ENCODE measurements at places on chromosomes 16 and 17.
A peak's percentile ranks its signal among the peaks of the same experiment; 100 is the strongest.

GRCh38 chr16:79339863-79340262, 260.7 kb downstream of the MAF start:
- H3K4me1 ChIP-seq = no peaks in the 10 kb centered on the region
- H3K4me3 ChIP-seq = no peak overlapping the region
- no peaks in the 10 kb centered on the region for H3K27me3 ChIP-seq
- DNase-seq = no peak
- H3K27ac ChIP-seq = no peak overlapping the region

- DNase-seq = no peak
- no peaks in the 10 kb centered on the region for H3K27me3 ChIP-seq
- H3K27ac ChIP-seq = no peak overlapping the region
Measured at GRCh38 chr17:45408611-45409421, 23.9 kb downstream of the ARHGAP27 start.

DNA sequence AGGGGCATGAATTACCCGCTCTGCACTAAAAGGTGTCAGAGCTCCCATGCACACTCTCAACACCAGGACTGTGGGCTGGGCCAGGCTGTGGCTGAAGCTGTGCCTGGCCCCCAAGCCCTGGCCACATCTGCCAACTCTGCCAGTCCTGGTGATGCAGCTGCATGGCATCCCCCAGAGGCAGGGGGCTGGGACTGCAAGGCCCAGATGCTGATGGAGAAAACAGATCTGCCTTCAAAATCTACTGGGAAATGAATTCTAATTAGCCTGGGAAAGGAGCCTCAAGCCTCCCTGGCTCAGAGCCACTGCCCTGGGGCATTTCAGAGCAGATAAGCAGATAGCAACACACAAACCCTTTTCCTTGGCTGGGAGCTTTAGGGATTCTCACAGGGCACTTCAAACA, 3.4 kb downstream of the CHST6 start:
- H3K27me3 ChIP-seq = no peaks in the 10 kb centered on the region
- DNase-seq = no peak
- H3K27ac ChIP-seq = no peak overlapping the region

GRCh38 chr17:83012868-83013778, 66.3 kb upstream of the METRNL start:
- no peak overlapping the region for H3K27ac ChIP-seq
- H3K36me3 ChIP-seq = no peaks in the 10 kb centered on the region
- H3K4me3 ChIP-seq = no peak overlapping the region
- no peak for DNase-seq

DNA sequence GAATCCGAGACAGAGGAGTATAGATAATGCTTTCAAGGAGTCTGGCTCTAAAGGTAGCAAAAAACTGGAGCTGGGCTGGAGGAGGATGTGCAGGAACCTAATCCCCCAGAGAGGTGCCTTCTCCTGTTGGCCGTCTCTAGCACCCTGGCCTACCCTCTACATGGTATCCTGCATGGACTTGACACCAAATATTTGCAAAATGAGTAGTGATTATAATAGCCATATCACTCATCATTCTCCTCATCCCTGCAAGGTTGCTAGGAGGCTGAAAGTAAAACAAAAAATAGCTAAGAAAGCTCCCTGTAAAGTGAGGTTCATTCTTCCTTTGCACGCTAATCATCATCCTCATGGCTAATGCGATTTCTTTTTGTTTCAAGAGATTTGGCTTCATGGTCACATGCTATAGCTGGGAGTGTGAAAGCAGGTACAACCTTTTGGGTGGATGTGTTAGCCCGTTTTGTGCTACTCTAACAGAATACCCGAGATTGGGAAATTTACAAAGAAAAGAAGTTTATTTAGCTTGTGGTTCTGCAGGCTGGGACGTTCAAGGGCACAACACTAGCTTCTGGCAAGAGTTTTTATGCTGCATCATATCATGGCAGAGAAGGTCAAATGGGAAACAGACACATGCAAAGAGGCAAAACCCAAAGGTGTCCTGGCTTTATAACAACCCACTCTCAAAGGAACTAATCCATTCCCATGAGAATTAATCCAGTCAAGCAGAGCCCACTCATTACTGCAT, 27.1 kb upstream of the CIITA start:
- no peak overlapping the region for H3K27ac ChIP-seq
- DNase-seq = no peak
- H3K4me3 ChIP-seq = no peak overlapping the region
- no peaks in the 10 kb centered on the region for H3K27me3 ChIP-seq
- no peaks in the 10 kb centered on the region for H3K36me3 ChIP-seq
- no peaks in the 10 kb centered on the region for H3K4me1 ChIP-seq

GRCh38 chr16:79845734-79846135, 245.2 kb upstream of the MAF start:
- H3K27me3 ChIP-seq = no peaks in the 10 kb centered on the region
- no peak for DNase-seq
- H3K27ac ChIP-seq = no peak overlapping the region
- no peak overlapping the region for H3K4me3 ChIP-seq
- H3K36me3 ChIP-seq = no peaks in the 10 kb centered on the region

DNA sequence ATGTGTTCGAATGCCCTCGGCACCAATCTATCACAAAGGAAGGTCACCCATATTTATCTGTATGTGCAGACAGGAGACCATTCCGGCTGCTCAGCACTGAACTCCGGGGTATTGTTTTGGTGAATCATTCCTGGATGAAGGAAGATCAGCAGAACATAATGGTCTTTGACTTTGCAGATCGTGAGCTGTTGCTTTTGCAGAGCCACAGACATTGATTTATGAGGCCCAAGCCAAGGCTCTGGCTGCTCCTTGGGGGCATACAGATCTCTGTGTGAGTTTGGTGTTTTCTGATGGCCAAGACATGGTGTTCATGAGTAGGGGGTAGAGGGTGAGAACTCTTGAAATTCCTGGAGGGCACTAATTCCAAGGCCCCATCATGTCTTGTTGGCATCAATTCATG, 458.8 kb upstream of the HSBP1 start:
- H3K36me3 ChIP-seq = peaks cover 2% of the 10 kb centered on the region
- H3K27me3 ChIP-seq = no peaks in the 10 kb centered on the region
- H3K4me3 ChIP-seq = no peak overlapping the region
- H3K27ac ChIP-seq = no peak overlapping the region
- H3K4me1 ChIP-seq = peaks cover 4% of the 10 kb centered on the region
- no peak for DNase-seq

GRCh38 chr16:610513-611381, 20.0 kb upstream of the WFIKKN1 start:
- H3K27me3 ChIP-seq = no peaks in the 10 kb centered on the region
- no peak for DNase-seq
- no peaks in the 10 kb centered on the region for H3K36me3 ChIP-seq

DNA sequence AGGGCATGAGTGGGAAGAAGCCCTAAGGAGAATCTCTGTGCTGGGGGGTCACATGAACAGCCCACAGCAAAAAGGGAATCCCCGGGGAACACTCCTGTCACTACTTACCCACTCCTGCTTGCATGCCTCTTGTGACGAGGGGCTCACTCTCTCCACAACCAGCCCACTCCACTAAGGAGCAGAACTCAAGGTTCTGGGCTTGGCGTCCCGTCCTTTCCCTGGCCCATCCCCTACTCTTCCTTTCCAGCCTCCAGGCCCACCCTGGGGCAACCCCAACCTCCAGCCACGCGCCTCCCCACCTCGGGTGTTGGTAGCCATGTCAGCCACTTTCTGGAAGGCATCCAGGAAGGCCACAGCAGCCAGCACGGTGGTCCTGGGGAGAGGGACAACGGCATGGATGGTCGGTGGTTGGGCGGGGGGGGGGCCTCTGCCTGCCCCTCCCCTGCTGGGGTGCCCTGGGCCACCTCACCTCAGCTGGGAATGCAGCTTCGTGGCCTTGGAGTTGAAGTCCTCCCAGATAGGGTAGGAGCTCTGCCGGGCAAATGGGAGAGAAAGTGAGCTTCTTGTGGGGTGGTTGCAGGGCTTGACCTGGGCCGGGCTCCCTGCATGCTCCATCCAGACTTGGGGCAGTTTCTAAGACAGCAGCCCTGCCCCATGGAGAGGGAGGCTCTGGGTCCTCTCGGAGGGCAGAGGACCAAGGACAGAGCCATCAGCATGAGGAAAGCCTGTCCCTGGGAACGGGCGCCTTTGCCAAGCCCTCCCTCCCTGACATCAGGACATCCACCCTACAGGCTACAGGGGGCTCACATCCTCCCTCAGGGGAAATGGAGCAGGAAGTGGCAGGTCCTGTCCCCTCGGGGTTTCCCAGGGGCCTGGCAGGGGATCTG, 5.1 kb downstream of the MTSS2 start:
- peak; percentile 72 for DNase-seq
- peak overlapping the region; percentile 48 for H3K27ac ChIP-seq
- H3K27me3 ChIP-seq = no peaks in the 10 kb centered on the region

- H3K27ac ChIP-seq = no peak overlapping the region
- no peaks in the 10 kb centered on the region for H3K36me3 ChIP-seq
Measured at GRCh38 chr16:57462978-57463362, 491 bp downstream of the POLR2C start.

GRCh38 chr16:82612263-82612662, 14.5 kb upstream of the CDH13 start:
- no peak overlapping the region for H3K27ac ChIP-seq
- H3K4me1 ChIP-seq = no peaks in the 10 kb centered on the region
- DNase-seq = no peak
- no peaks in the 10 kb centered on the region for H3K36me3 ChIP-seq
- no peak overlapping the region for H3K4me3 ChIP-seq

DNA sequence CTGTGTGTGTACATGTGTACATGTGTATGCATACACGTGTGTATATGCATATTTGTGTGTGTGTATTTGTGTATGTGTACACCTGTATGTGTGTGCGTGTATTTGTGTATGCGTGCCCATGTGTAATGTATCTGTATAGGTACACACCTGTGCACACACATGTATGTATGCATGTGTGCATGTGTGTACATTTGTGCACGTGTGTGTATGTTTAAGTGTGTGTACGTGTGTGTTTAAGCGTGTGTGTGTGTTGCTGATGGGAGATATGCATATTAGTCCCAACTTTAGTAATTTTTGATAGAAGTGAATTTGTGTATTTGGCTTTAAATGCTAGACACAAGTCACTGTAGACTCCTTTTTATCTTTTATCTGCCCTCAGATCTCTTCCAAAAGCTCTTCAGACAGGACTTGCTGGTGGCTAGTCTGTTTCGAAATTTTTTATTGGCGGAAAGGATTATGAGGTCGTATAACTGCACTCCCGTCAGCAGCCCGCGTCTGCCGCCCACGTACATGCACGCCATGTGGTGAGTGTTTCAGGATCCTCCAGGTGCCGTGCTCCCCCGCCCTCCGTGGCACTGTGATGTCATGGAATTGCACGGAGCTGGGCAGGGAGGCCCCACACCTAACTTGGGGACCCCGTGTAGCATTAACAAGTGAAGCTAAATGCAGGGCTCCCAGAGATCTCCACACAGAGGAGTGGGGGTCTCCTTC, 168.8 kb upstream of the CHMP6 start:
- H3K4me3 ChIP-seq = no peak overlapping the region
- H3K36me3 ChIP-seq = peaks cover 3% of the 10 kb centered on the region
- peak; percentile 8 for DNase-seq

GRCh38 chr16:17381784-17382183, 89.0 kb downstream of the XYLT1 start:
- H3K4me1 ChIP-seq = peaks cover 4% of the 10 kb centered on the region
- H3K4me3 ChIP-seq = no peak overlapping the region
- H3K27ac ChIP-seq = no peak overlapping the region
- no peaks in the 10 kb centered on the region for H3K36me3 ChIP-seq
- no peaks in the 10 kb centered on the region for H3K27me3 ChIP-seq

GRCh38 chr16:20868890-20869289, 31.3 kb downstream of the DCUN1D3 start:
- no peak overlapping the region for H3K4me3 ChIP-seq
- peak; percentile 90 for DNase-seq
- H3K27me3 ChIP-seq = no peaks in the 10 kb centered on the region
- peak overlapping the region; percentile 53 for H3K27ac ChIP-seq
- no peaks in the 10 kb centered on the region for H3K36me3 ChIP-seq

DNA sequence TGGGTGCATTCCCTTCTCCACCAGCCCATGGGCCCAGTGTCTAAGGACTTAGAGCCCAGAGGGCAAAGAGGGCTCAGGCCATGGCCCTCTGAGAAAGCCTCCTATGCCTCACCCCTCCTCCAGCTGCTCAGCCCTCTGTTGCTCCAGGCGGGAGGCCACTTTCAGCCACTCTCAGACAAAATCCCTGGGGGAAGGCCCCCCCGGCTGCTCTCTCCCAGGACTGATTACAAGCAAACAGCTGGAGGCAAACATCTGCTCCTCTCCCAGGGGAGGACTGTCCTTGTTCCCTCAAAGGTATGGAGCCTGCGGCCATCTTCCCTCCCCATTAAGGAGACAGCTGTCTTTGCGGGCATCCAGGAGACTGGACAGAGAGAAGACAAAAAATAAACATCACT, 54.9 kb upstream of the DLX4 start:
- no peaks in the 10 kb centered on the region for H3K4me1 ChIP-seq
- H3K4me3 ChIP-seq = no peak overlapping the region
- DNase-seq = no peak
- H3K36me3 ChIP-seq = no peaks in the 10 kb centered on the region
- H3K27me3 ChIP-seq = no peaks in the 10 kb centered on the region
- no peak overlapping the region for H3K27ac ChIP-seq

DNA sequence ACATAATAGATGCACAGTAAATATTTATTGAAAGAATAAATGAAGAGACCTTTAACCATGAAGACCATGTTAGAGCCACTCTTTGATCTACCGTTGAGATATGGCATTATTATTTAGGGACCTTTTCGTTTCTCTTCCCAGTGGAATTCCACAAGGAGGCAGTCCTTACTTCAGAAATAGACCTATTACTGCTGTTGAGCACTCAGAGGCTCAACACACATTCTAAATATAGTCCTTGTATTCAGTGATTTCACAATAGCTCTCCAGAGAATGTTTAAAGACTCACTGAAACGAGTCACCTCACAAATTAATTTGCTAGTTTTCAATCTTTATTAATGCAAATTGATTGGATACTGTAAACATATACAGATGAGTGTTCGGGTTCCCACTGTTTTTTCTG, 603.8 kb downstream of the CDH8 start:
- no peak overlapping the region for H3K4me3 ChIP-seq
- H3K36me3 ChIP-seq = no peaks in the 10 kb centered on the region
- no peak overlapping the region for H3K27ac ChIP-seq
- no peaks in the 10 kb centered on the region for H3K27me3 ChIP-seq
- no peaks in the 10 kb centered on the region for H3K4me1 ChIP-seq

DNA sequence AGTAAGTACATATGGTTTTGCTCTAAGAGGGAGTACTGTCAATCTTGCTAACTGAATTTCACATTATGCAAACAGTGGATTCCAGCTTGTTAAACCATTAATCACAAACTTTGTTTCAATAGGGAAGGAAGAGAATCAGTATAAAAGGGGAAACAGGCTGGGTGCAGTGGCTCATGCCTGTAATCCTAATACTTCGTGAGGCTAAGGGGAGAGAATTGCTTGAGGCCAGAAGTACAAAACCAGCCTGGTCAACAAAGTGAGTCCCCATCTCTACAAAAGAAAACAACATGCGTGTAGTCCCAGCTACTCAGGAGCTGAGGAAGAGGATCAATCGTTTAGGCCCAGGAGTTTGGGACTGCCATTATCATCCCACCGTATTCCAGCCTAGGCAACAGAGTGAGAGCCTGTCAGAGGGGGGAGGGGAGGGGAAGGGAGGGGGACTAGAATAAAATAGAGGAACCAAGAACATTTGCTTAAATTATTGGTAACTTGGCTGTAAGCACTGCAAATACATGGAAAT, 65.7 kb downstream of the FBXL20 start:
- H3K4me3 ChIP-seq = no peak overlapping the region
- no peak for DNase-seq
- H3K27me3 ChIP-seq = no peaks in the 10 kb centered on the region
- no peaks in the 10 kb centered on the region for H3K4me1 ChIP-seq
- H3K36me3 ChIP-seq = peaks cover 3% of the 10 kb centered on the region

- H3K27ac ChIP-seq = no peak overlapping the region
- H3K4me1 ChIP-seq = no peaks in the 10 kb centered on the region
- no peaks in the 10 kb centered on the region for H3K27me3 ChIP-seq
Measured at GRCh38 chr16:6725634-6726331, 606.9 kb upstream of the RBFOX1 start.
